ENCODE measurements at places on chromosomes 2 and 18.

GRCh38 chr2:79638954-79639353, 126.1 kb downstream of the CTNNA2 start:
- DNase-seq, result no peak

GRCh38 chr2:233114421-233114861, 54.3 kb downstream of the INPP5D start:
- peak; percentile 49 for DNase-seq

DNA sequence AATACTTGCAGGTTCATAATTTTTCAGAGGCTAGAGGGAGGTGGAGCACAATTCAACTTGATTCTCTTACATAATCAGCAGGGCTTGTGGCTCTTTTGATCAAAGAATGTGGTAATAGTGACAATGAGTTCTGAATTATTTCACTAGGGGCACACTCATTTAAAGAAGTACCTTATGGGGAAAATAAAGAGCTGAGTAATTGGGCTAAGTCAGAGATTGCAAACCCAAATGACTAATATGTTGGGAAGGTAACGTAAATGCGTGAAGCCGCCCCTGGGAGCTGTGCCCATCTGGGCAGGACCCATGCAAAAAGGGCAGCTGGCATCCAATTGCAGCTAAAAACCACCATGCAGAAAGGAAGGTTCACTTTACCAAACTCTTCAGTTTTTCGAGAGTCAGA, 35.3 kb downstream of the NCKAP5 start:
- no peak for DNase-seq

DNA sequence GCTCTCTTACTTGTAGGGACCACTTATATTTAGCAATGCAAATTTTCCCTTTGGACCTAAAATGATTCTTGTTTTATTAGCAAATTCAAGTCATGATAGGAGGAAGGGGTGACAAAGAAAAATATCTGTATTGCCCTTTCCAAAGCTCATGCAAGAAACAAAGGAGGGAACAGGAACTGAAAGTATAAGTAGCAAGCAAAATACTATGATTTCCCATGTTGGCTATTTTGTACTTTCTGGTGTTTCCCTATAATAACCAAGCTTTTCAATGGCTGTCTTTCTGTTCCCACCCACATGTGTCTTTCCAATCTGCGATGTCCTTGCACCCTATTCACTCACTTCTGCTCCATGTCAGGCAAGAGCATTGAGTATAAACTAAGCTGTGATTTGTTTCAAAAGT, 279.7 kb downstream of the RNF144A start:
- DNase-seq, result no peak

- no peak for DNase-seq
These were observed 1415.8 kb upstream of the CELF4 start for GRCh38 chr18:38981389-38981788.

GRCh38 chr2:58163913-58164312, 77.2 kb downstream of the FANCL start:
- DNase-seq, result no peak

DNA sequence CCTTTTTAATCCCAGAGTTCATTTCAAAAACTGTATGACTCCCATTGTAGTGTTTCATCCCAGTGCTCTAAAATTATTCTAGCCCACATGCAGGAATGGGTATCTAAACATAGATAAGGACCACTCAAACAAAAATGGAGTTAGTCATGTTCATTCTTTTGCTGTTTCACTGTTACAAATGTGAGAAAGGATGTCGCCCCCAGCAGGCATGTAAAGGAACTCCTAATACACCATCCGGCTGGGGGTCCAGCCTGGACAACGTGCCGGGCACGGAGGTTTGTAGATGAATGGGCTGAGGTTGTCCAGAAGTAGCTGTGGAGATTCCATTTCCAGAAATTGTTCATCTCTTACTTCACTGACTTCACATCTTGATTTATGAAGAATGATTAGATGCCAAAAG, 101.9 kb upstream of the RAB12 start:
- DNase-seq, result no peak

GRCh38 chr18:9418047-9418690, 57.1 kb upstream of the RALBP1 start:
- no peak for DNase-seq

DNA sequence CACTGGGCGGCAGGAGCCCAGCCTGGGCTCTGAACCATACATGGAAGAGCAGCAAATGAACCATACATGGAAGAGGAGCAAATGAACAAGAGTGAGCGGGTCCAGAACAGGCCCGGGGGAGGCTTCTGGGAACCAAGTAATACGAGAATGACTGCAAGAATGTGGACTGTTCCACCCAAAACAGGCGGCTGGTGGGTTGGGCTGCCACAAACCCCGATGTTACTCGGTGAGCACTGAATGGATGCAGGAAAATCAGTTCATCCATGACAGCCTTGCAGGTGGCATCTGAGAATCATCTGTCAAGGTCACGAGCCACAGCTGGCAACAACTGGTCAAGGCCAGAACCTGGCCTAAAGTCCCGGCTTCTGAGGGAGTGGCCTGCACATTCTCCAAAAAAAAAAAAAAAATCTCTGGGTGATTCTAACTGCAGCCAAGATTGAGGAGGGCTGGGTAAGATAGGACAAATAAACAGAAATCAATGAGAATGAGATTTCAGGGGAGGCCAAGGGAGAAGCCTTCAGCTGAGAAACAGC, 106.1 kb downstream of the ZNF516 start:
- no peak for DNase-seq

GRCh38 chr2:14752295-14752694, 119.8 kb downstream of the LRATD1 start:
- no peak for DNase-seq

DNA sequence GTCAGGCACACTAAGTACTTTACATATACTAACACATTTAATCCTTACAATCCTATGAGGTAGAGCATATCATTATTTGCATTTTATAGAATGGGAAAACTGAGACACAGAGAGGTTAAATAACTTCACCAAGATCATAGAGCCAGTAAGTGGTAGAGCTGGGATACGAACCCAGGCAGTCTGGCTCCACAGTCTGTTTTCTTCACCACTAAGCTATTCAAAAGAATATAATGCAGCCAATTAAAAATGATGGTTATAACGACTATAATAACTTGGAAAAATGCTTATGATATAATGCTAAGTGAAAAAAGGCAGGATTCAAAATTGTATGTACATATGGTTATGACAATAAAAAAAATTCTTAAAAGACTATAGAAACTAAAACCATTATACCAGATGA, 7.3 kb downstream of the THOC1 start:
- no peak for DNase-seq

- DNase-seq, result no peak
These were observed 40.5 kb upstream of the AP1S3 start for GRCh38 chr2:223877721-223878410.

- DNase-seq, result no peak
These were observed 75.2 kb upstream of the CD28 start for GRCh38 chr2:203631068-203631757.

- no peak for DNase-seq
These were observed 29.9 kb downstream of the ROCK2 start for GRCh38 chr2:11314487-11314886.

DNA sequence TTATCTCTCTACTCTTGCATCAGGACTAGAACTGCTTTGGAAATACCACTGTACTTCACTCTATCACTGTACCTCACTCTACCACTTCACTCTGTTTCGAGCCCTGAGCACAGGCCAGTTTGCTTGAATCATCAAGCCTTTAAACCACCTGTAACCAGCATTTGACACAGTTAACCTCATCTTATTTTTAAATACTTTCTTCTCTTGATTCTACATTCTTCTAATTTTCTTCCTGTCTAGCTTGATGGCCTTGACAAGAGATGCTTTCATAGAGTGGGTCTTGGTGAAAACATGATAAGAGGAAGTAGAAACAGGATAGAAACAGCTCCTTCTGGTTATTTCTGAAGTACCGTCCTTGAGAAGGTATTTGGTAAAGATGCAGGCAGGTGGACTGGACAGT, 78.1 kb downstream of the SPIRE1 start:
- no peak for DNase-seq

DNA sequence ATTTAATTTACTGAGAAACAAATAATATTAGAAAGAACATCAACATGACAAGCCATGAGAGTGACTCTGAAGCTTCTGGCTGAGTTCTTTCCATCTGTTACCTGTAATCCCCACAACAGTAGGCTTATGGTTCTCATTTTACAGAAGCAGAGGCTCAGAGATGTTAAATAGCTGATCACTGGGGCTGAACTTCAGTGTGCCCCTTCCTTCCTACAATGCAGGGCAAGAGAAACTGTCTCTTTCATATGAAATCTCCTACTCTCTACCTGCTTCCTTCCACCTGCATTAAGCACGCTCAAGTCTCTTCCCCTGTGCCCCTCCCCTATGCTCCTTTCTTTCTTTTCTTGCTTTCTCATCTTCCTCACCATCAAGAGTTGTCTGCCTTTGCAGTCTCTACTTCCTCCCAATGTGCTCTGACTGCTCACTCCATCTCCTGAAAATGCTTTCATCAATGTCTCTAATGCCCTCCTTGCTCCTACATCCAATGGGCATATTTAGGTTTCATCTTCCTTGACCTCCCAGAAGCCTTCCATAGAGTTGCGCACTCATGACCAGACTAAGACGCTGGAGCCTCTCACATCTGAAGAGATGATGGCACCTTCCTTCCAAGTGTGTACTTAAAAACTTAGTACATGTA, 23.7 kb downstream of the APOB start:
- no peak for DNase-seq

DNA sequence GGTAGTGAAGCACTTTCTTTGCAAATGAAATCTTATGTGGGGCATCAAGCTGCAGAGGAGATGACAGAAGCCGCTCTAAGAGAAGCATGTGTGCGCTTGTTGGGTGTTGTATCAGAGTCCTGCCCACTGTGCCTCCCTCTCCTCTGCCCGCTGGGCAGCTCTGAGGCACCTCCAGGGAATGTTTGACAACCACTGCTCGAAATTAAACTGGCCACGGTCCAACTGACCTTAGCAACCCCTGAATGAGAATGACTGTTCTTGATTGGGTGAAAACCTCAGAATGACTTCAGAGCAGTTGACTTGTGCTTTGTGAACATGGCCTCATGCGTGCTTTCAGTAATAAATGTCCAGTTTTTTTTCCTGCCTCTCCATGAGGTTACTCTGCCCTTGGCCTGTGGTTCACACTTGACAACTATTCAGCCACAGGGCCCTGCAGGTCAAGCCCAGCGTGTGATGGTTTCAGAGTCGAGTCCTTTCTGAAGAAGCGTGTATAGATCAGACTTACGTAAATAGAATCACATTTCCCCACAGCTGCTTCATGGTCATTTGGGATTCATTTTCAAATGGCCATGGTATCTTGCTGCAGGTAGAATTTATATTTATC, 94.9 kb downstream of the SLC4A3 start:
- no peak for DNase-seq

- no peak for DNase-seq
These were observed 44.5 kb downstream of the ATP6V1C2 start for GRCh38 chr2:10765914-10766313.

- no peak for DNase-seq
These were observed 66.6 kb upstream of the ODC1 start for GRCh38 chr2:10514743-10515142.

DNA sequence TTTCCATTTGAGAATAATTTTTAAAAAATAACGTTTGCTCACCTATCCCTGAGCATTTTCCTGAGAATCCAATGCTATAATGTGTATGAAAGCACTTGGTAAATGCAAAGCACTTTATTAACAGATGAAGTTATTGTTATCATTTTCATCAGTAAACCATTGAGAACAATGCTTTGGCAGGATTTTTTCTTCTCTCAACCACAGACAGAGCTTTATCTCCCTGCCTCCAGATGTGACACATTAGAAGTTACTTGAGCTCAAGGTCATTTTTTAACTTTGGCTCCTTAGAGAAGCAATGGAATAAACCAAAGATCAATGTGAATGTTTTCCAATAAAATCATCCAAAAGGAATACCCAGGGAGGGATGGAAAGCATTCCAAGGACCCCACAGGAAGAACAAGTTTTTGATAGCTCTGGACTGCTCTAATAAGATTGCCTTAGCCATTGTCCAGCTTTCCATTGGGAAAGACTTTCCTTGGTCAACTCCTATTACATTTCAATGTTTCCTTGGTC, 118.9 kb upstream of the NT5C1B start:
- DNase-seq, result no peak

DNA sequence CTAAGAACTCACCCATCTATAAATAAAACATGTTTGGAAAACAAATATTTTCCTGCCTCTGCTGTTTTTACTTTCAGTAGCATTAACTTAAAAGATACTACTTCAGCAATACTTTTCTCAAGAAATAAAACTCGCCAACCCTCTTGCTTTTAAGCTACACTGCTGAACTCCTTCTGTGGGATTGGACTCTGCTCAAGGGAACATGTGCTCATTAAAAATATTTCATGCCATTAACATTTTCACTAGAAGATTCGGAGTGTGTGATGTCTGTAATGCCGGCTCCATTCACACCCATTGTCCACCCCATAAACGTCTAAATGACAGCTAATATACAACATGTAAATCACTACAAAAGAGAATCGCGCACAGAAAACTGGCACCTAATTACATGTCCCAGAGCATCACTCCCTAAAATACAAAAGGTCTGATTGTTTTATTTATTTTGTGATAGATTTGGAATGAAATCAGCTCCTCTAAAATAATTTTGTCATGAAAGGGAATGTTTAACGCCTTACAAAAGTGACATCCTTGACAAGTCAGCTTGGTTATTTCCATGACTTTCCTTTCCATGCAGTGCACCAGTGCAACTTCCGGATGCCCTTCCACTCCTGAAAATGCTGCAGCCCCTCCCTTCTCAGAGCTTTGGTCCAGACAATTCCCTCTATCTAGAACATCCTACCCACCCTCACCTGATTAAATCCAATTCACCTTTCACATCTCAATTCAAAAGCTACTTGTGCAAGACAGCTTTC, 73.1 kb downstream of the ANKRD44 start:
- no peak for DNase-seq

DNA sequence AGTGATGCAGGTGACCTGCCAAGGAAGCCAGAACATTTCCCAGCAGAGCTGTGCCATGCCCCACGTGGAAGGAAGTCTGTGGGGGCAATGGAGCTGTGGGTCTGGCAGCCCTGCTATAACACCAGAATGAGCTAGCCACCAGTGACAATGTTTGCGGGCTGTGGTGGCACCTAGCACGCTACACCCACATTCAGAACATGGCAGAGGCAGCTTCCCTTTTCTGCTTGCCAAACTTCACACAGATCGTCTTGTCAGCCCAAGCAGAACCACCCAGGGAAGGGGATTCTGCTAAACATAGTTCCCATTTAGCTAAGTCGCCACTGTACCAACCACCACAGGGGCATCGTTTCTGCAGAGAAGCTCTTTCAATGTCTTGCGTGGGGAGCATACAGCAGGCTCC, 27.0 kb upstream of the CCDC93 start:
- DNase-seq, result no peak

GRCh38 chr2:137910641-137911040, 53.6 kb upstream of the HNMT start:
- DNase-seq, result no peak

DNA sequence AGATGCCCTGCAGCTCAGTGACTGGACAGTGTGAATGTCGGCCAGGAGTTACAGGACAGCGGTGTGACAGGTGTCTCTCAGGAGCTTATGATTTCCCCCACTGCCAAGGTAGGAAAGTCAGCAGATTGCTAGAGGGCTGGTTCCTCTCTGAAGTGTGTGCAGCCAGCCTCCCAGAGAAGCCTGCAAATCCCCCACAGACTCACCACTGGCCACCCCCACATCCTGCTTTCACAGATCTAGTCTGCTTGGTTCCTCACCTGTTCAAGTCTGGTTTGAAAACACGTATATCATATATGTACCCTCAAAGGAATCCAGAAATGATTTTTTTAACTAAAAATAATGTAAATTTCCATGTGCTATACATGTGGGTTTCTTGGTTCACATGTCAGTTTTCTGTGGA, 121.1 kb downstream of the LAMA3 start:
- DNase-seq, result peak; percentile 88

GRCh38 chr2:45984896-45985473, 312.2 kb upstream of the EPAS1 start:
- no peak for DNase-seq
